ENCODE measurements at places on chromosomes 6 and 20.

DNA sequence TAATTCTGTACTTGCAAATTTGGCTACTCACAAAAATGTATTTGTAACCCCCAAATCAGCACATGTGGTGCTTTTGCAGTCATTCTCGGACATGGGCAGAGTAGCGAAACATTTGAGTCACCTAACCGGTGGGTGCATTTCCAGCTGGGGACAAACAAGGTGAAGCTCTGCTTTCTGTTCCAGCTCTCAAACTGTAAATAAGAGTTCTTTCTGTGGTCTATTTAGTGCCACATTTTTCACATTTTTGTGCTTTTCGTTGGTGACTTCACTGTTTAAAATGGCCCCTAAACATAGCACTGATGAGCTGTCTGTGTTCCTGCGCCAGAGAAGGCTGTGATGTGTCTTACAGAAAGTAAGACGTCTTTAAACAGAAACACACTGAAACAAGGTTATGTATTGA, 244.5 kb downstream of the CDC5L start:
- DNase-seq = no peak

DNA sequence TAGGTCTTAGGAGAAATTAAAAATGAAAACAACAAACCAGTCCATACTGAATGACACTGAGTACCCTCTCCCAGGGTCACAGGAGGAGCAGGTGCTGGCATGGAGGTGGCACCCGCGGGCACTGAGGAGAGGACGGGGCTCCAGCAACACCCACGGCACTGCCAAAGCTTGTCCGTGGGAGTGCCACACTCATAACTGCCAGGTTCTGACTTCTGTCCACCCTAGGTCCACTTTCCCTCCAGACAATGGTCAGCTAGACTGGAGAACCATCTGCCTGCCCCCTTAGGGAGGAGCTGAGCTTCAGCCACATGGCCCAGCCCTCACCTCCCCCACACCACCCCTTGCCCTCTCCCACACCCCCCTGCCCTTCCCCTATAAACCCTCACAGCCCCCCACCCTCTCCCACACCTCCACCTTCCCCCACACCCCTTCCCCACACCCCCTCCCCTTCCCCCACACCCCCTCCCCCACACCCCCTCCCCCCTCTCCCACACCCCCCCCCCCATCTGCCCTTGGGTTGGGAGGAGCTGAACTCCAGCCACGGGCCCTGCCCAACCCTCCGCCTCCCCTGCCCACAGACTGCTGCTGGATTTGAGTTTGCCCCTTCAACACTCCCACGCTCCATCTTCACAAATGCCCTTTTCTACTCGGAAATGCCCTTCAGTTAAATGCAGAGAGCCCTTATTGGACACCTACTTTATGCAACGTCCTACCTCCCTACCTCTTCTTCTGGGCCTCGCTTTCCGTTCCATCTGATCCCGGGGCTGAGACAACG, 129.6 kb downstream of the TAF4 start:
- no peak for DNase-seq

DNA sequence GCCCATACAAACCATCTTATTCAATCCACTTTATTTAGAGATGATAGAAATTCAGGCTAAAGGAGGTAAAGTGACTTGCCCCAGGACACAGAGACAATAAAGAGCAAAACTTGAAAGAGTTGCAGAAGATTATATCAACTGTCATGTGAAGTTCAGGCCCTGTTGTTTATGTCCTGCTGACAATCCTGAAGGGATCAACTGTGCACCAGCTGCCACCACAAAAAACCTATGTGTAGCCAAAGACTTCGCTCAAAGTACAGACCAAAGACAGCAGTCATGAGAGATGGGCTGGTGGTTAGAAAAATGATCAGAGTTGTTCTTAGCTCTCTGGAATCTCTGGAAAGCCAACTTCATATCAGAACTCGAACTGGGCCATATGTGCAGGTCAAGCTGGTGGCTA, 16.0 kb upstream of the CITED2 start:
- DNase-seq = no peak

DNA sequence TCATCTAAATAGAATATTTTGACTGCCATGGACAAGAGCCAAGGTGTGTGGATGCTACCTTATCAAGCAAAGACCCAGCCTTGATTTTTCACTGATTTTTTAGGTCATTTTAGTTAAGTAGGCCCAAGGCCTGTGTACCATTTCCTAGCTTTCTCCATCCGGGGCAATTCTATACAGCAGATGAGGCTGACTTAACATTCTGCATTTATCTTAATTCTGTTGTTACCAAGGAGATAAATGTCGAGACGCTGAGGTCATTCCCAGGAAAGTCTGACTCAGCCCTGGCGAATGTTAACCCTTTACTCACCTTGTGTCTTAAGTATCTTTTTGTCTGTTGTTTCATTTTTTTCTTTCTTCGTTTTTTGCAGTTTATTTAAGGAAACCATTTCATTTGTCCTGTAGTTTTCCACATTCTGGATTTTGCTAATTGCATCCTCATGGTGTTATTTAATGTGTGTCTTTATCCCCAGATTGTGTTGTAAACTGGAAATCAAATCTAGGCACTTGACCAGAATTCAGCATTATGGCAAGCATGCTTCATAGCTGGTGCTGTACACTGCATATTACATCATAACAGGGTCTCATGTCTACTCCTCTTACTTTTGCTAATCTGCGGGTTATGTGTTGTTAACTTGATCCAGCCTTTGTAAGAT, 277.0 kb downstream of the CDKAL1 start:
- DNase-seq = no peak

DNA sequence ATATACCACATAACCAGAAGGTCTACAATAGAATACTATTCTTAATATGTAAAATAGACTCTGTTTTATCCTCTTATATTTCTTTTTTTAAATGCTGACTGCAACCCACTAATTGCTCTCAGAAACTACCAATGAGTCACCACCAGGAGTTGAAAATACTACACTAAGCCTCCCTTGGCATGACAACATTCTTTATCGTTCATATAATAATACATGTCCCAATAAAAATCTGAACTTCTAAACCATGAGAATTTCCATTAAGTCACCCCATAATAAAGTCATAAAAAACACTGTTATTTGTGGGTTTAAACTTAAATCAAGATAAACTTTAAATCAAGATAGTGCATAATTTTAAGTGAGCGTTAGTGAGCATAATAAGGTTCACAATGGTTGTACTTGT, 4.2 kb downstream of the HACE1 start:
- peak; percentile 14 for DNase-seq

DNA sequence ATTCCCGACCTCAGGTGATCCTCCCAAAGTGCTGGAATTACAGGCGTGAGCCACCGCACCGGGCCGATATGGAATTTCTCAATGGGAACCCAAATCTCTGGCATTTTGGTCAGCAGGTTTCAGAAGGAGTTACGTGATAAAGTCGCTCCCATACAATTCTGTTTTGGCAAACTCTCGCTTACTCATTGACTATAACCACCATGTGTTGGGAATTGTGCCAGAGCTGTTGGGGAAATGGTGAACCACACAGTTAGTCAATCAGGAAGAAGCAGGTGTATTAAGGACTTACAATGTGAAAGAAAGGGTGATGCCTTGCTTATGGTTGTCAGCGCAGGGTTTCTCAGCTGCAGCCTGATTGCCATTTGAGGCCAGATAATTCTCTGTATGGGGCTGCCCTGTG, 410.5 kb downstream of the QKI start:
- DNase-seq = no peak

DNA sequence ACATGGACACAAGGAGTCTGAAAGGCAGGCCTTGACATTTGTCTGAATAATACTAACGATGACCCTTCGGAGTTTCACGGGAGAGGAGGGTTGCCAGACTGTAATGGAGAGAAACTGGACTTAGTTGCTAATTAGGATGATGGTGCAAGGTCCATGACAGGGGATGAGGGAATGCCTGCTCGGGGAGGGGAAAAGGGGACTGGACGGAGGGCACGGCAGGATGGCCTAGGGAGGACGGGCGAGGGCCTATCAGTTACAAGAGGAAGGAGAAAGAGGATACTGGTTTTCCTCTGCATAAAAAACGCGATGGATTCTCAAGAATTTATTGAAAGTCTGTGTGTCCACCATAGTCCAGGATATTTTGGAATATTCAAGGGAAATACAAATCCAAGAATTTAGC, 42.7 kb downstream of the IRAK1BP1 start:
- no peak for DNase-seq

DNA sequence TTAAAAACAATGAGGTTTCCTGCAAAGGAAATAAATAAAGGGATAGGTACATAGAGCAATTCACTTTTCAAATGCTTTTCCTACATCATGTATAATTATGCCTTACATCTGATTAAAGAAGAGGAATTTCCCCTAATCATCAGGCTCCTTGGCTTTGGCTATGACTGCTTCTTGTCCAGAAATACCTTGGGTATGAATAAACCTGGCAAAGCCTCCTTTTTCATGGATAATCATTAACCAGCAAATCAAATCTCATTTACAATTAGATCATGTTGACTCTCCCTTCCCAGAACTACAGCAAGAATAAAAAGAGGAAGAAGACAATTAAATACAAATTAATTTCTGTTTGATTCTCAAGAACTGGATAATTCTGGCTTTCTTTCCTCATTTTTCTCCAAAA, 58.0 kb upstream of the CD2AP start:
- no peak for DNase-seq

DNA sequence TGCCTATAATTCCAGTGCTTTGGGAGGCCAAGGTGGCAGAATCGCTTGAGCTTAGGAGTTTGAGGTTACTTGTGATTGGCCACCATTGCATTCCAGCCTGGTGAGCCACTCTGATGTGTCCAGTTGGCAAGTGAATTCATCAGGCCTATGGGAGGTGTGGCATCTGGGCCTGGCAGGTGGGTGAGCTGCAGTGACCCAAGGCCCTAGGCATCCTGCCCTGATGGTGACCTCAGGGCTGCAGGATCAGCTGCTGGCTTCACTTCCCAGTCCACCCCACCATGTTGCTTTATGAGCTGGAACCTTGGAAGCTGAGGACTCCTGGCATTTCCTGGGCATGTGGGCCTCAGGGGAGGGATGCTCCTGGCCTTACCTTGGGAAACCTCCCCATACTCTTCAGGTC, 20.5 kb downstream of the RSPH9 start:
- no peak for DNase-seq

GRCh38 chr6:166348305-166348949, 6.1 kb upstream of the SFT2D1 start:
- peak; percentile 49 for DNase-seq

GRCh38 chr6:38065734-38066305, 246.3 kb downstream of the ZFAND3 start:
- DNase-seq = no peak

- no peak for DNase-seq
These were observed 93.4 kb upstream of the NXT1 start for GRCh38 chr20:23257106-23257761.

GRCh38 chr20:38181971-38182370, 16.9 kb upstream of the TGM2 start:
- DNase-seq = no peak

GRCh38 chr6:1077478-1078416, 234.2 kb upstream of the FOXQ1 start:
- DNase-seq = no peak

- peak; percentile 44 for DNase-seq
These were observed 549 bp downstream of the ANKRD6 start for GRCh38 chr6:89433252-89434149.

DNA sequence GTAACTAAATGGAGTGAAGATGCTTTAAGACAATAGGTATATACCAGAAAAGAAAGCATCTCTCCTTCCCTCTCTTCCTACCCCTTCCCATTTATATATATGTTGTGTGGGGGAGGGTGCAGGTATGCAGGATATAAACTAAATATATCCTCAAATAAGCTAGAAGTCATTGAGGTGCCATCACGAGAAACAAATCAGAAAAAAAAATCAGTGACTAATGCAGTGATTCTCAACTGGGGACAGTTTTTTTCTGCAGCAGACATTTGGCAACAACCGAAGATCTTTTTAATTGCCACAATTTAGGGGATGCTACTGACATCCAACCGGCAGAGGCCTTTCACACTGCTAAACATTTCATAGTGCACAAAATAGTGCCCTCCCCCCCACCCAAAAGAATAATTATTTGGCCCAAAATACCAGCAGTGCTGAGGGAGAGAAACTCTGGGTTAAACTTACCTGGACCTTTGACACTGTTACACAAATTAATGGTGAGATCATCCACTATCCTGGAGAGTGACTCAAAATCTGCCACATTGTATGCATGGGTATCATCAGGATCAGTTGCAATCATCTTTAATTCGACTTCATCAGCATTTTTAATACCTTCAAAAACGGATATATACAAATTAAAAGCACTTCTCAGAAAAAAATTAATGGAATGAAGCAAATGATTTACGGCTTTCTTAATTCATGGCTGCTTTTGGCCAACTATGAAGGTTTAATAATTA, 55.0 kb downstream of the COL12A1 start:
- no peak for DNase-seq

DNA sequence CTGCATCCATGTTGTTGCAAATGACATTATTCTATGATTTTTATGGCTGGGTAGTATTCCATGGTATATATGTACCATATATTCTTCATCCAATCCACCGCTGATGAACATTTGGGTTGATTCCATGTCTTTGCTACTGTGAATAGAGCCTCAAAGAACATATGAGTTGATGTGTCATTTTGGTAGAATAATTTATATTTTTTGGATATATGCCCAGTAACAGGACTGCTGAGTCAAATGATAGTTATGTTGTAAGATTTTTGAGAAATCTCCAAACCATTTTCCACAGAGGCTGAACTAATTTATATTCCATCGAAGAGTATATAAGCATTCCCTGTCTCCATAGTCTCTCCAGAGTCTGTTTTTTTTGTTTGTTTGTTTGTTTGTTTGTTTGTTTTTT, 1373.5 kb downstream of the GRIK2 start:
- DNase-seq = no peak

Measured in suppressor macrophage treated with lipopolysaccharide for 1 hour (primary cell).